GM10248 (cell line): ENCODE measurements at places on chromosomes 3 and 15.

DNA sequence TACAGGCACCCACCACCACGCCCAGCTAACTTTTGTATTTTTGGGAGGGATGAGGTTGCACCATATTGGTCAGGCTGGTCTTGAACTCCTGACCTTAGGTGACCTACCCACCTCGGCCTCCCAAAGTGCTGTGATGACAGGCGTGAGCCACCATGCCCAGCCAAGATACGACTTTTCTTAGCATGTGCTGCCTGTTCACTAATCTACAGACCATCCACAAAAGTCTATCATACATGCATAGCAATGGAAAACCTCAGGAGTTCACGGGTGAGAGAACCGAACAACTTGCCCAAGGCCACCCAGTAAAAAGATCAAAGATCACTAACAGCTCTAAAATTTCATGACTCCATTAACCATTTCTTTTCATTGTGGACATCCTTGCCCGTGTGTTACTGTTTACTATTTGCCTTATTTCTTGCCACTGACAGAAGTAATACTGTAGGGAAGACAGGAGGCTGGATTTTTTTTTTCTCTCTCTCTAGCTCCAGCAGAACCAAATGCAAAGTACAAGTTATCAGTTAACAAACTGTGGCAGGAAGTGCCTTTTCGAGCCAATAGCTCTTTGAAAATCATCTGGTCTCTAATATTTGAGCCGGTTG lies 92.3 kb downstream of the FOXP1 start:
- no peak for DNase-seq

DNA sequence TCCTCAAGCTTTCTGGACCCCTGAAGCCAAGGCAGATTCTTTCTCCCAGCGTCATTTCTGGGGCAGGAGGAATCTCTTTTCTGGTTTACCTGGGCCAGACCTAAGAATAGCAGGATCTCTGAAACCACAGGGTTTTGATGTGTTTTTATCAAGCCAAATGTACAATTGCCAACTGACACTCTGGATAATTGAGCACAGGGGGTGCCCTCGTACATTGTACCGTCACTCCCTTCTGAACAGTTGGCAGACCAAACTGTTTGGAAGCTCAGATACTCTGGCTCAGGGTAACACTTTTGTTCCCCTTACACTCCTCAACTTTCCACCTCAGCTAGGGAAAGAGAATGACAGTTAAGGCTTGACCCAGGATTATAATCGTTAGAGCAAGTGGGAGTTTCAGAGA lies 49.9 kb downstream of the ASTE1 start:
- no peak for DNase-seq

DNA sequence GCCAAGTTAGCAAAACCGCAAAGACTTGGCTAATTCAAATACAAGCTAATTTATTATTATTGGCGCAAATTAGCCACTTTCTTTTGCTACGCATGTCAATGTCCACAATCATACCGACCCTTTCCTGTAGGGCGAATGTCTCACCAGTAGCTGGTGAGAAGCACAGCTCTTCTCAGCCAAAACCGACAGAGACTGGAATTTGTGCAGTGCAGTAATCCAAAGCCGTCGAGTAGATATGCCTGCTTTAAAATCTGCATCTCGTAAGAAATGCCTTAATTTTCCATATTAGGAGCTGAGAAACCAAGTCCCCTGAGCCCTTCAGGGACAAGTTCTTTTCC lies 614 bp upstream of the MINDY2 start:
- peak; percentile 51 for DNase-seq

GRCh38 chr3:15305359-15305844 lies 27.0 kb downstream of the SH3BP5 start:
- DNase-seq = no peak

DNA sequence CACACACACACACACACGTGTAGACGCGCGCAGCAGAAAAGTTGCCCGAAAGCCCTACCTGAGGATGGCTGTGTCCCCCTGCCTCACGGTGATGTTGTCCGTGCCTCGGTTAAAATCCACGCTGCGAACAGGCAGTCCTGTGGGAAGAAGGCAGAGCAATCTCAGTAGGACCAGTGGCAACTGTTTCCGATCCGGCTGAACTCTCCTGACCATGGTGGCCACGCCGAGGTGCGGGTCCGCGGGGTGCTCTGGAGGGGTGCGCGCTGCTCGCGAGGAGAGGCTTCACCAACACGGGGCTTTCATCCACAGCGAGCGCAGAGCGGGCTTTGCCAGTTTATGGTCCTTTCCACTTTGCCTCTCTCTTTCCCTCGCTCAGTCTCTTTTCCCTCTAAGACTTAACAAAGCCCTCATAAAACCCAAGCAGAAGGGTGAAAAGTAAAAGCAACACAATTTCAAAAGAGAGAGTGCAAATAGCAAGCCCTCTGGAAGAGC lies 422 bp downstream of the LSAMP start:
- DNase-seq = no peak

DNA sequence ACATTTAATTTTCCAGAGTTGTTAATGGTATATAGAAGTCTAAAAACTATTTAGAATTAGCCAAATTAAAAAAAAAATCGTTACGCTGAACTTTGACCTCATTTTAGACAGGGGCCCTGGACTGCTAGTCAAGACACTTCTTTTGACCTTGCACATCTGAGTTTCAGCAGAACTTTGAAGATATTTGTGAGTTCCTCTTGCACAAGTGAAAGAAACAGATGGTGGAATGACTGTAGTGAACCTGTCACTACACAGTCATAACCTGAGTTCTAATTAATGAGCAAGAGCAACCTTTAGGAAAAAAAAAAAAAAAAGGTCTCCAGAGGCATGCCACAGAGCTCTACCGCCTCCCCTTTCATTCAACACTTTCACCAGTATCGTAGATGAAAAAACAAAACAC lies 5.3 kb downstream of the MYO5C start:
- peak; percentile 47 for DNase-seq

- DNase-seq = no peak
Measured at GRCh38 chr15:73629798-73630429, 3.3 kb downstream of the NPTN start.

- peak; percentile 84 for DNase-seq
Measured at GRCh38 chr3:194344012-194344411, 7.1 kb downstream of the CPN2 start.

- DNase-seq = no peak
Measured at GRCh38 chr3:39203402-39203801, 11.0 kb upstream of the XIRP1 start.
